Nephron progenitor cell (in vitro differentiated cells): ENCODE measurements at places on chromosomes 3 and 15.

- no peak for DNase-seq
Observed at GRCh38 chr3:42653560-42654330, at the start of gene ZBTB47. TSS of gene ZBTB47 (plus strand) at chr3:42653697. CDS start at chr3:42658356, 4,659 bp downstream.

- no peak for DNase-seq
Observed at GRCh38 chr3:6491768-6492167, 369.1 kb upstream of the GRM7 start.

GRCh38 chr3:4425707-4426106 is 41.4 kb downstream of the SUMF1 start:
- DNase-seq: no peak

DNA sequence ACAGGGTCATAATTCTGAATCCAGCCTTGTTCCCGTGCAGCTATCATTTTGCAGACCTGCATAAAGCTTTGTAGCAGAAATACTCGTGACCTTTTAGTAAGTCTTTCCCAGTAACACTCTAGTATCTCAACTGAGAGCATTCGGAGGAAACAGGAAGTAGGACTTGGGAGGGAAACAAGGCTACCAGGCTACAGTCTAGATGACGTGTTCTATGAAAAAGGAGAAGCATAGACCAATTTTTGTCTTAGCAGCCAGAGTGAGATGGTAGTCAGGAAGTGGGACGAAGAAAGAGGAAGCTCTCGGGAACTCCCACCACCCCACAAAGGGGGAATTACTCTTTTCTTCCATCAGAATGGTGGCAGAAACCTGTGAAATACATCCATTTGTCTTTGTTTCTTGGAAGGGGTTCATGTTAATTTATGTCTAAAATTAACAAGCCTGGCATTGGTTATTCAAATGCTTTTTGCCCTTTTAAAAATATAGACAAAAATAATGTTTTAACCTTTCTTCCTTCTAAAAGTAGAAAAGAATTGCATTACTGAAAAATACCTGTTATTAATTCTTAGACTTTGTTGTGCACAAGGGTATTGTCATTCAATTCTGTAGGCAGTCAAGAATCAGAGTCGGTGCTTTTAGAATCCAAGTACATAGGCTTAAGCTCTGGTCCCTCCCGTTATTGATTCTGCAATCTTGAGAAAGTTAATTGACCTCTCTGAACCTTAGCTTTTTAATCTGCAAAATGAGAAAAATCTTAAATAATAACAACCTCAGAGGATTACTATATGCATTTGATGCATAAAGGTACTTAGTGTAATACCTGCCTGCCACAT is 1.6 kb upstream of the SUCNR1 start:
- DNase-seq: no peak

DNA sequence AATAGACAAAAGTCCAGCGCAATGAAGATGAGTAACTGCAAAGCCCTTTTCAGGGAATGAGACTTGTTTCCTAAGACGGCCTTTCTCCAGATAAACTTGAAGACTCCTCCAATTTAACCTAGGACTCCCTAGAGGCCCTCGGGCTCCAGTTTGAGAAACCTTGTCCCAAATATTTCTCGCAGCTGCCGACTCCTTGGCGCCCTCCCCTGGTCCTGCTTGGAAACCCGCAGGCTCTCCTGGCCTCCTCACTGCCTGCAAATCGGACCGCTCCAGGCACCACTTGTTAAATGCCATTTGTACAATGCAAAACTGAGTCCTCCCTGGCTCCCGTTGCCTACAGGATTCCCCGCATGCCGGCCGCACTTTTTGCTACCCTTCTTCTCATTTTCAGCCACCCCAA is 36.8 kb downstream of the MUC4 start:
- DNase-seq: peak; percentile 54

DNA sequence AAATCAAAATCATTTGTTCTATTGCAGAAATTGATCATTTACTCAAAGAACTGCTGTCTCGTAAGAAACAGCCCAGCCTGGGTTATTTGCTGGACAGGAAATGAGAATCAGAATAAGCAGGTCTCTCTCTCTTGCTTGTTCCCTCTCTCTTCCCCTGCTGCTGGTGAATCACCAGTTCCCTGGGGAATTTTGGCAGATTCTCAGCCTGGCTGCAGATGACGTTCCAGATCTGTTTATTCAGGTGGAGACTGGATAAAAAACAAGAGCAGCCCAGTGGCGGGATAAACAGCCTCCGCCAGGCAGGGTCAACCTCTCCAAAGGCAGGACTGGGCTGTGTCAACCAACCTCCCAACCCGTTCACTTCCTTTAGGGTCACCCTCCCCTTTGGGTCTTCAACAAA is 72.1 kb downstream of the LRIG1 start:
- peak; percentile 44 for DNase-seq

DNA sequence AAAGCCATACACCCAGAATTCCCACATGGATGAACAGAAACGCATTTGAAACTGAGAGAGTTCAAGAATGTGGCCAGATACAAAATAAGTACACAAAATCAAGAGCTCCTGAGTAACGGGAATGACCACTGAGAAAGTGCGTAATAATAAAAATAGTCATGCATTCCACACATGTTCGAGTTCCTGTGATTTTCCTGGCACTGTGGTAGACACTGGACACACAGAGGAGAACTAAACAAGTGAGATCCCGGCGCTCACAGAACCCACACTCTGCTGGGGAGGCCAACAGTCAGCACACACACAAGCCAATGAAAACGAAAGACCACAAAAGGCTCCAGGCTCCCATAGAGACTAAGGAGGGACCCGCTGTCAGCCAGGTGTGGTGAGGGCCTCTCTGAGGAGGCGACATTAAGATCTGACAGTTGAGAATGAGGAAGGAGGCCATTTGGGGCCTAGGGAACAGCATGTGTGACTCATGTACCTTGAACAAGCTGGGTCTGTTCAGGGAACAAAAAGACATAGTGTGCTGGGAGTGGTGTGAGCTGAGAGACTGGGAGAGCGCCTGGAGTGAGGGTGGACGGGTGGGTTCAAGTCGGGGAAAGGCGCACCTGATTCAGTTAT is 5.1 kb downstream of the FAM107A start:
- DNase-seq: no peak

DNA sequence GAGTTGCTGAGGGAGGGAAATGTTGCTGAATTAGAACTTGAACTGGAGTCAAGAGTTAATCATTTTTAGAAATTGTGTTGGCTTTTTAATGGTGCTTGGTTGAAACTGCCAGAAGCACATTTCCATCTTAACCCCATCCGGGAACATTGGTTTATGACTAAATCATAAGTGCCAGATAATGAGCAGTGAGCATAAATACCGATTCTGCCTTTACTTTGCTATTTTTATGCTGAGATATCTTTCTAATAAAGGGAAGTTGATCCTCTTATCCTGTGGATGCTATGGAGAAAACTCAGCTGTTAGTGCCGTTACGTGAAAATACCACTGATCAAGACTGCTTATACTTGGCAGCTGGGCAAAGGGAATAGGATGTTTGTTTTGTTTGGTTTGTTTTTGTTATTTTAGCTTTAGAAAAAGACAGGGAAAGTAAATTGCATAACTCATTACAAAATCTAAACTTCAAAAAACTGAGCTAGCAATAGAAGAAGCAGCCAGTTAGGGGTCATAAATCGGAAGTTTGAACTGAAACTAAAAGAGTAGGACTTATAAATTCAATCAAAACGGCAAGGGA is 813.1 kb downstream of the NAALADL2 start:
- no peak for DNase-seq

DNA sequence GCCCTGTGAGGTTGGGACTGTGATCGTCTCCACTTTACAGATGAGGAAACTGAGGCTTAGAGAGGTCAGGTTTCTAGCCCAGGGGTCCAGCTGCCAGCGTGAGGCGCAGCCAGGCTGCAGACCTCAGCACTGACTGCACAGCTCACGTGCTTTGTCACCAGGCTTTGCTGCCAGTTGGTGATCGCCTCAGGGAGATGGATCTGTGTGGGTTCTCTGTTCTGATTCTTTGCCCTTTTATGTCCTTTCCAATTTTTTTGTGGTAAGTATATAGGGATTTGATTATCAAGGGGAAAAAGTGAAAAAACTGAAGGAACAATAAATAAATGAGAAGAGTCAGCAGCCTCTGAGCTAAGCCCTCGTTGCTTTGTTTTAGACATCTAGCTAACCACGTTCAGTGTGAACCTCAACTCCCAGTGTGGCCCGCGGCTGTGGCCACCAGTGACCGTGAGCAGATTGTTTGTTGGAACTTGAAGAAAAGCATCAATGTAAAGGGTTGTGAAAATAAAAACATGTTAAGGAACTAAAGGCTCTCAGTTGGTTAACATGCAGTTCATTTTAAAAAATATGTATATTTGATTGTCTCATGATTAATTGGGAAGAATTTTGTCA is 117.6 kb downstream of the PDE8A start:
- no peak for DNase-seq

DNA sequence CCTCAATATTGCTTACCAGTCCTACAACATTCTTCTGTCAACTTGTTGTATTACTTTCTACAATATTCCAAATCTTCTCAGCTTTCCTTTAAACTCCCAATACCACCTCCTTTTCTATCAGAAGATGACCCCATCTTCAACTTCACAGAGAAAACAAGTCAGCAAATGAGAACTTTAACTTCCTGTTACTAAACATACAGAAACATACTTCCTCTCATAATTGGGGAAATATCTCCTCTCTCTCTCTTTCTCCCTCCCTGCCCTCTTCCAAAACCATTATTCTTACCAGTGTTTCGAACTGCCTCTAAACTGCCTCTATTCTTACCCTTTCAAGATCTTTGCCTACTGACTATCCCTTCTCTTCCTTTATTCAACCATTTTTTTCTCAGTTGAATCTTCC is 1.8 kb upstream of the SNAP23 start:
- DNase-seq: no peak

GRCh38 chr15:65751431-65751830 is 40.7 kb downstream of the DENND4A start:
- DNase-seq: no peak

- no peak for DNase-seq
Observed at GRCh38 chr15:89976246-89976600, 24.9 kb upstream of the ZNF710 start.

DNA sequence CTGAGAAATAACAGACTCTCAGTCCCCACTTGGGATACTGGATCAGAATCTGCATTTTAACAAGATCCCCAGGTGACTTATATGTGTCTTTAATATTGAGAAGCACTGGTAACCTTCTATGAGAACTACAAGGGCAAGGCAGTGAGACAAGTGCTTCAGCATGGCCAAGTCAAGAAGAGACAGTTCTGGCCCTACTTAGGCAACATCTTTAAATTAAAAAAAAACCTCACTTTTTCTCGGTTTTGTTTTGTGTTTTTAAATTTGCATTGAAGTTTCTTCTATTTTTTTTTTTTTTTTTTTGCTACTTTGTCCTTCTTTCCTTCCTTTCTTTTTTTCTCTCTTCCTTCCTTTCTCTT is 42.5 kb upstream of the SPTSSB start:
- DNase-seq: no peak

DNA sequence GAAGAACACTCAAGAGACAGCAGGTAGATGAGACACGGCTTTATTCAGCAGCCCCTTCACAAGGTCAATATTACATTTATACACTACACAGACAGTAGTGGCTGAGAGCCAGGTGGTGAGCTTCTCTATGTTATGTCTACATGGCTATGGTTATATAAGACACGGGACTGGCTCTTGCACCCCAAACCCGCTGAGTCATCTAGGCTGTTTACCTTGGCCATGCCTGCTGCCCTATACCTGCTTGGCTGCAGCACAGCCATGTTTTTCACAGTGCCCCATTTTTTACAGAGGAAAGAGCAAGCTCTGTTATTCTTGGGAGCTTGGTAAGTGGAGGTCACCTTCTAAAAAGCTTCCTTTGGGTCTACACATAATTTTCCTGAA is 231.6 kb downstream of the IGSF11 start:
- no peak for DNase-seq
